Cardiac fibroblast (primary cell): ENCODE measurements at places on chromosomes 13 and 19.

DNA sequence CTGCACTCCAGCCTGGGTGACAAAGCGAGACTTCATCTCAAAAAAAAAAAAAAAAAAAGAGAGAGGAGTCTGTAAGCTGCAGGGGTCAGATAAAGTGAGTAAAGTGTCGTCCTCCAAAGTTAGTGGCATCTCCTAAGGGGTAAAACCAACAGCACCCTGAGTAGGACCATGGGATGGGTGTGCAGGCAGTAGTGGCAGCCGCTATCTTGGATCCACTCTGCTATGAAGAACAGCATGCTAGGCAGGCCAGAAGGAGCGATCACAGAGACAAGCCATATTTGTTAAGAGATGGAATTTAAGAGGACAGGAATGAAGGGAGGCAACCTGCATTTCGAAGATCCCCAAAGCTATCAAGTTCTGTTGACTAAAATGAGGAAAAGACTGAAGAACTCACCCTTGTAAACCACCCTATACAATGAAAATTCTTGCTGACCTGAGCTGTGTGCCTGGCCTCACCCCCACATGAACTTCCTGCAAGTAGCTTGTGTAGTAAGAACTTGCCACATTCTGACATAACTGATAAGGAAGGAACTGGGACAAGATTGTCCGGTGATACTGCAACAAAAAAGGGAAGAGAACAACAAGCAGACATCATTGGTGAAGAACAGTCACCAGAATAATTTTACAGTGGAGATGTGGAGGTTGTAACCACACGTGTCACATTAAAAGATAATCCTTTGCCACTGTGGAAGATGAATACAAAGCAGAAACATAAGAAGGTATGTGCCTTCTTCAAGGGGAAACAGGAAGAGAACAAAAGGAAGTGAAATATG, 16.2 kb downstream of the DPY19L3 start:
- DNase-seq: peak; percentile 48

GRCh38 chr13:108924134-108924533, 294.7 kb downstream of the MYO16 start:
- DNase-seq: peak; percentile 53

- no peak for DNase-seq
Observed at GRCh38 chr13:80450386-80450785, 109.5 kb upstream of the SPRY2 start.

DNA sequence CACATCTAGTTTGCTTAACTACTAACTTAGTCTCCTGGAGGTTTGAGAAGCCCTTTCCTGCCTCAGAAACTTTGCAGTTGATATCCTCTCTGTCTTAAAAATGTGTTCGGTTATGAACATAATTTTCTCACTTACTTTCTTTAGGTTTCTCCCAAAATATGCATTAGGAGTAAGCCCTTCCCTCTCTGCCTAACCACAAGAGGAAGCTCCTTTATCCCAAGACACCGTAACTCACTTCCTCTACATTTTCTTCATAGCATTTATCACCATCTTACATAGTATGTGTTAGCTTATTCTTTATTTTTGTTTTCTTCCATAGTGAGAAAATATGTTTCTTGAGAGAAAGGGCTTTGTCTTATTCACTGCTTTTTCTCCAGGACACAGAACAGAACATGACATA, 952.5 kb upstream of the ATXN8OS start:
- no peak for DNase-seq

DNA sequence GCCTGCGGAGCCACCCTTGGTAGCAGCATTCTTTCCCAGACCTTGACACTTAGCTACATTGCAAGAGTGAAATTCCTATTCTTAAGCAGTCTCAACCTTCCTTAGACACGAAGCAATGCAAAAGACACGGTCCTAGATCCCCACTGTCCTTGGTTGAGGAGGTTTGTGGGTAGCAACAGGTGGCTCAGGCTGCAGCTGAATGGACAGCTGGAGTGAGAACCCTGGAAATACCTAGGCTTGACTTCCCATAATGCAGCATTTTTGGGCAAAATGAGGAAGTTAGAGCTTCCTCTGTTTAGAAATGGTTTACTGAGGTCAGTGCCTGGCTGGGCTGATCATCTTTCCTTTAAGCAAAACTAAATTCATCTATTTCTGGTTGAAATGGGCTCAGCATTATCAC, 296.6 kb downstream of the RFC3 start:
- no peak for DNase-seq
